ENCODE measurements at places on chromosomes 12 and 14.

GRCh38 chr14:59356767-59357166, 108.4 kb downstream of the GPR135 start:
- DNase-seq = no peak

DNA sequence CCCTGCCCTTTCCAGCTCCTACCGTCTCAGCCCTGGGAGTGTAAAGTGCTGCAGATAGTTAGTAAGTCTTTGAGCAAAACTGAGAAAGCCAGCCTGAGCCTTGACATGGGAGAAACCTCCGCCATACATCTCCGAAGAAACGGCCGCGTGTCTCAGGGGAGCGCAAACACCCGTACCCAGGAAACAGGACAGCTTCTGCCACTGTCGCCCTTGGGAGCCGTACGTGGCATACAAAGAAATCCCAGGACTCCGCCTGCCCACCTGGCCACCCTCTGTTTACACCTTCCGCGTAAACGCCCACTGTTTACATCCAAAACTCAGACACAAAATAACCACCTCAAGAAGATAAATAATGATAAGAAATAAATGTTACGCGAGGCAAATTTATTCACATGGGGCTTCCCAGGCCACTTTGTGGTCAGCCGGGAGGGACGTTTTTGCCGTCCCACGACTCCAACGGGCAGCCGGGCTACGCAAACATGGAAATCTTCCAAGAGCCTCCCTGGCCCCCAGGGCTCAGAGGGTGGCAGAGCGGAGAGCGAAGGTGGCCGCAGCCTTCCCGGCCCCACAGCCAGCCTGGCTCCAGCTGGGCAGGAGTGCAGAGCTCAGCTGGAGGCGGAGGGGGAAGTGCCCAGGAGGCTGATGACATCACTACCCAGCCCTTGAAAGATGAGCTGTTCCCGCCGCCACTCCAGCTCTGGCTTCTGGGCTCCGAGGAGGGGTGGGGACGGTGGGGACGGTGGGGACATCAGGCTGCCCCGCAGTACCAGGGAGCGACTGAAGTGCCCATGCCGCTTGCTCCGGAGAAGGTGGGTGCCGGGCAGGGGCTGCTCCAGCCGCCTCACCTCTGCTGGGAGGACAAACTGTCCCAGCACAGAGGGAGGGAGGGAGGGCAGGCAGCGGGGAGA, at the start of gene BDKRB2:
Gene BDKRB2, plus strand, starts transcription at position 689 of the 908 bp plus-strand sequence. CDS start 32,269 bp downstream, outside the sequence.
- DNase-seq = peak; percentile 83

GRCh38 chr12:14303661-14304155, 61.8 kb upstream of the ATF7IP start:
- DNase-seq = no peak

DNA sequence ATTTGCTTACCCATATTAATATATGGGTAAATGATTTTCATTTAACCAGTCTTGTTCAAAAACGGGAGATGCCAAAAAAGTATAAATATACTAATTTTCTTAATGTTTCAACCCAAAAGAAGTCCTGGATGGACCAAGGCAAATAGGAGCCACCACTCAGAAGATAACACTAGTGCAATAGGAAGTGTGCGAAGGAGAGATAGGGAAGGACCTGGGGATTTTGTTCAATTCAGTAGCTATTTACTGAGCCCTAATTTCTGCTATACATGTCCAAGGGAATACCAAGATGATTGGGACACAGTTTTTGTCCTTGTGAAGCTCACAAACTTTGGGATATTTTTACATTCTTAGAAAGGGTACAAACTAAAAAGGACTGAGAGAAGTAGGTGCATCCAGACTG, 1.5 kb downstream of the CMAS start:
- DNase-seq = no peak

DNA sequence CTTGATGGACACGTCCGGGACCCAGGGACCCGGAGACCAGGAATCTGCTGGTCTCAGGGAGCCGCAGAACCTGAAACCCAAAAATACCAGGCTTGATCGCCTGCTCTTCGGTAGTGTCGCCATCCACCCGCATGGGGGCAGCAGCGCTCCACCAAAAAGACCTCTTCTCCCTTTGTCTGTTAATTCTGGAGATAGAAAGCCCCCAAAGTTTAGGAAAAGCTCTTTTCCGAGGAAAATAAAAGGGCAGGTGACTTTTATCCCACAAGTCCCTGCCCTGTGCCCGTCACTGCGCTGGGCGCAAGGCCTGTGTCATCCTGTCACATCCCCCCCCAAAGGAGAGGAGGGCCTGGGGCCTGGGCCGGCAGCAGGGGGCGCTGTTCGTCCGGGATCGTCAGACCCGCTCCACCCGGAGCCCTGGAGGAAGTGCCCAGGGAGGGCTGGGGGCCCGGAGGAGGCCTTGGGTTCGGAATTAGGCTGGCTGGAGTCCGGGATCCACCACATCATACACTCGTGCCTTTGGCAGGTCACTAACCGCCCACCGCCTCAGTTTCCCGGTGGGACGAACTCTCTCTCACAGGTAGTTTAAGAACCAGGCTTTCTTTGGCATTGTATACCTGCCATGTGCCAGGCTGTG, 31.9 kb downstream of the DAD1 start:
- DNase-seq = peak; percentile 83

DNA sequence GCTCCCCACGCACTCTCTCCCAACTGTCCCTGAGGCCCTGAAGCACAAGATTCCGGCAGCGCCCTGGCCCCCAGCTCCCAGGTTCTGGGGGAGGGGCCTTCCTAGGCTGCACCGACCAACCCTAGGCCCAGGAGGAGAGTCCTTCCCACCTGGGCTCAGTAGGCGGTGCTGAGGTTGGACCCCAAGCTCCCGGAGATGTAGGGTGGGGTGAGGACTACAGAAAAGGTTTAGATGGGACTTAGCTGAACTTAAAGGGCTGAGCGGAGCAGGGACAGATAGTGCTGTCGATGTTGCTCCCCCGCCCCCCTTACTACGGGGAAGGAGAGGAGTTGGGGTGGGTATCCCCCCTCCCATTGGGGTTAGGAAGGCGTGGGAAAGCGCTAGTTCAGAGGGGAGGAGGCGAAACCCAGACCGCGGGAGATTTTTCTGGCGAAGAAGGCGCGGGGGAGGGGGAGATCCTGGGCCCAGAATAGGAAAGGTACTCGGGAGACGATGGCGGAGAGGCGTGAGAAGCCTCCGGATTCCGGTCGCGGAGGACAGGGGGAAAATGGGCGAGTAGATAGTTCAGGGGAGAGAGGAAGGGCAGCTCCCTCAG, 4.2 kb upstream of the BAZ2A start:
- no peak for DNase-seq

DNA sequence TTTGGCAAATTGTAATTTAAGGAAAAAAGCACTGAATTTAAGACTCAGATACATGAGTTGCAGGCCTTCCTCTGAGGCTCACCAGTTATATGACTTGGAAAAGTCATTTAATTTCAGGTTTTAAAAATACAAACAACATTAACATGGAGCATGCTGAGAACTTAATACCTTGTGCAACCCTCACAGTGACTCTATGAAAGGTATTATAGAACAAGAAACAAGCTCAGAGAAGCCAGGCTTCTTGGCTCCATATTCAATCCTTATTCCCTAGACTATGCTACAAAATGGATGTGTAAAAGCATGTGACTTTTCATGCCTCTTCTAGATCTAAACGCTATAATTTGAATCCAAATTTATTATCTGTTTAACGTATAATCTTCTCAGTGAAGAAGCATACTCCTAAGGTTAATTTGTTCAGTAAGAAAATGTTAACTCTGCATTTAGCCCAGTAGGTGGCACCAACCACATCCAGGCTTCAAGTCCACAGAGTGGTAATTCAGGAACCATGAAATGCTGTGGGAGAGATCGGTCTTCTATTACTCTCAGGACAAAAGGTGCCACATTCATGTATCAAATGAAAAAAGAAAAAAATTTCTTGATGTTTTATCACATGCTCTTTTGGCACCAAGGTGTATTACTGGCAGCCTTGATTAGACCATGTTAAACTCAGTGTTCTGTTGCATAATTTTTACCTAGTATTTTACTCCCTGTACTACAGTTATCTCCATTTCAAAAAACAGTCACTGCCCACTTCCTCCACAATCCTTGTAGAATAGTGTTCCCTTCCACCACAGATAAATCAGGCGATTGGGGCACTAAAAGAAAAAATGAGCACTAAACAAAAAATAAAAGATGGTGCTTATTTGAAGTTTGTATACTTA, 9.3 kb downstream of the CCDC196 start:
- DNase-seq = peak; percentile 85

- DNase-seq = no peak
These were observed 228.4 kb upstream of the OTX2 start for GRCh38 chr14:57038689-57039088.

DNA sequence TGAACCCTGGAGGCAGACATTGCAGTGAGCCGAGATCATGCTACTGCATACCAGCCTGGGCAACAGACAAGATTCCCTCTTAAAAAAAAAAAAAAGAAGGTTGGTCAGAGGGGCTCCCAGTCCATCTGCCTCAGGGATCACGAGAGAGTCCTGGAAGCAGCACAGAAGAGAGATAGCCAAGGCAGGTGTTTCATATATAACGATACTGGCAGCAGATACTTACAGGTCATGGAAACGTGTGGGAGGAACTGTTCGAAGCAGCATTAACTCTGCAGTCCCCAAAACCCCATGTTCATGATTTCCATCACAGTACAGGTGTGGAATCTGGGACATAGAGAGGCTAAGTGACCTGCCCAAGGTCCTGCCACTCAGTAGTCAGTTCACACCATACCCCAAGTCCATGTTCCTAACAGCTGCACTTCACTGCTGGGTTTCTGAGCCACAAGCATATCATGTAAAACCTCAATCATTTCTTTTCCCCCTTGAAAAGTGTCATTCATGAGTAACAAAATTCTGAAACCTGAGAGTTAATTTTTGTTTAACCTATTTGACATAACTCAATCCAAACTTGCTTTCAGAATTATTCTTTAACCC, 16.7 kb downstream of the CDK2AP1 start:
- DNase-seq = no peak

GRCh38 chr12:105477873-105478272, 147.4 kb downstream of the C12orf75 start:
- peak; percentile 85 for DNase-seq

GRCh38 chr14:91282954-91283645, 38.6 kb upstream of the GPR68 start:
- DNase-seq = no peak

GRCh38 chr14:40362856-40363255, 930.6 kb upstream of the FBXO33 start:
- DNase-seq = no peak

GRCh38 chr14:102819176-102819628, 42.0 kb downstream of the TRAF3 start:
- no peak for DNase-seq

DNA sequence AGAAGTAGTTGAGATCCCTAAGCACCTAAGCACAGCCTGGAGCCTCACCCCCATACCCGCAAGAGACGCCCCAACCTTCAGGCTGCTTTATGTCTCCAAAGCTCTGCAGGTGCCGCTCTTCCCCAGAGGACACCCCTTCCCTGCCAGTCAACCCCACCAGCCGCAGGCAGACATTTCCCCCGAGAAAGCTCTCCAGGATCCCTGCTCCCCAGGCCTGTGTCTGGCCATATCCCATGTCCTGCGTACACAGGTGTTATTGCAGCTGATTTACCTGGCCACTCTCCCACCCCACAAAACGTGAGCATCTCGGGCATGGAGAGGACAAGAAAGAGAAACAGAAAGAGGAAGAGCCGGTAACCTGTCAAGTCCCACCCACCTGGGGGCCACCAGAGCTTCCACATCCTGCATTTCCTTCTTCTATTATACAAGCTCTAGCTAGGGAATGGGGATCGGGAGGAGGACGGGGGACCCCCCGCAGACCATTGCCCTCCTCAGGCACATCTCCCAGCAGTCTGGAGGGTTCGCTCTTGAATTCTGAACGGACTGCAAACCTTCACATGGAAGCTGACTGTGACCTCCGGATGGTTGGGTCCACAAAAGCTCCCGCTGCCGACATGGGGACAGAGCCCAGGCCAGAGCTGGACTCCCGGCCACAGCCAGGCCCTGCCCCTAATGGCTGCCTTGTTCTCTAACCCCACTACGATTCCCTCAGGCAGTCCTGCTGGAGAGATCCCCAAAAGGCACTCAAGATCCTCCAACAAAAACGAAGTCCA, 17.6 kb downstream of the CCDC88C start:
- DNase-seq = no peak

- no peak for DNase-seq
These were observed 45.1 kb upstream of the MEG3 start for GRCh38 chr14:100780646-100781355.

GRCh38 chr12:132460571-132460970, 29.4 kb upstream of the FBRSL1 start:
- DNase-seq = no peak

DNA sequence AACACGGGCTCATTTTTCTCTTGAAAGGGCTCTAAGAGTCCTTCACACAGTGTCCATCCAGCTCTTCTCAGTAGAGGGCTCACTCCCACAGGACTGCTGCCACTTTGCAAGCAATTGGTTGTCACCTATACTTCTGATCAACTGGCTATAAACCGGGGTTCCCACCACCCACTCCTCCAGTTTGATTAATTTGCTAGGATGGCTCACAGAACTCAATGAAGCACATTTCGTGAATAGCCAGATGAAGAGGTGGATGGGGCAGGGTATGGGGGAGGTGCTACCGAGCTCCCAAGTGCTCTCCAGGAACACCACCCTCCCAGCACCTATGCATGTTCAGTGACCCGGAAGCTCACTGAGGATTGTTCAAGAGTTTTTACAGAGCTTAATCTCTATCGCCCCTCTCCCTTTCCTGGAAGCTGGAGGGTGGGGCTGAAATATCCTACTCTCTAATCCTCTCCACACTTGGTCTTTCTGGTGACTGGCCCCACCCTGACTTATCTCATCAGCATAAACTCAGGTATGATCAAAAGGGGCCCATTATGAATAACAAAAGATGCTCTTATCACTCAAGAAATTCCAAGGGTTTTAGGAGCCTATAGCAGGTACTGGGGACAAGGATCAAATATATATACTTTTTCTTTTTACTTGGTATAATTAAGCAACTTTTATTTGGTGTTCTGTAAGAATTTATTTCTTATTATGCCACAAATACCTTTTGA, 13.9 kb upstream of the EGLN3 start:
- DNase-seq = no peak

GRCh38 chr14:91935586-91935985, 11.9 kb downstream of the FBLN5 start:
- DNase-seq = no peak

DNA sequence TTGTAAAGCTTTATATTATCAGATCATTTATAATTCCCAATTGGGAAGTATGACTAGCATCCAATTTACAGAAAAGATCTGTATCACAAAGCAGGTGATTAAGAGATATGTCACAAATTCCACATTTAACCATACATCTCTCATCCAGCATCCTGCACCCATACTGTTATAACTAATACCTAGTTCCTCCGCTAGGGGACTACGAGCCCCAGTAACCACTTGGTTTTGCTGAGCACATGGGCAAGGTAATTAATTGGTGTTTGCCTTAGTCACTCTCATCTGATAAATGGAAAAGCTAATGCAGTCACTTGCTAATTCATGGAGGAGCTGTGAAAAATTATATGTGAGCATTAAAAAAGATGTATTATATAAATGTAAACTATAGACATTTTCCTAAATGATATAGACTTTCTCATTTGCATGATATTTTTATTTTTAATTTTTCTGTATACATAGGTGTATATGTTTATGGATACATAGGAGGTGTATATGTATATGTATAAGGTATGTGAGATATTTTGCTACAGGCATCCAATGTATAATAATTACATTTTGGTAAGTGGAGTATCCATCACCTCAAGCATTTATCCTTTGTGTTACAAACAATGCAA, 1031.8 kb downstream of the GALC start:
- no peak for DNase-seq

GRCh38 chr14:45120096-45120495, 14.2 kb downstream of the FKBP3 start:
- no peak for DNase-seq

- no peak for DNase-seq
These were observed 94.5 kb downstream of the DNAI7 start for GRCh38 chr12:25100194-25101091.

GRCh38 chr12:107568718-107569117, 116.9 kb upstream of the PWP1 start:
- DNase-seq = no peak
